ENCODE measurements at places on chromosomes 3 and 15.

- no peak for DNase-seq
Observed at GRCh38 chr15:67164401-67164791, 90.1 kb downstream of the AAGAB start.

GRCh38 chr15:70186152-70186551, 88.4 kb upstream of the TLE3 start:
- no peak for DNase-seq

DNA sequence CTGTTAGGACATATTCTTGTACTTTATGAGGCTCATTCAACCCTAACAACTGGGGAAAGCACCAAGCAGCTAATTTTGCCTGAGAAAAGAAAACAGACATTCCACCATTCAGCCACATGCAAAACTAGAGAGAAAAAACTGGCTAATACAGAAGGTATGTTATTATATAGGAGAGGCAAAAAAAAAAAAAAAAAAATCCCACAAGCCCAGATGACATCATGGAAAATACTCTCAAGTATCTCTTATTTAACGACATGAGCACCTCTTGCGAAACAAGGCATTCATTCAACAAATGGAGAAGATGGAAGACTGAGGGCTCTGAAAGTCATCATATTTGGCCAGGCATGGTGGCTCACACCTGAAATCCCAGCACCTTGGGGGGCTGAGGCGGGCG, 61.5 kb downstream of the PRICKLE2 start:
- DNase-seq: peak; percentile 43

- no peak for DNase-seq
Observed at GRCh38 chr15:87416591-87417257, 839.8 kb downstream of the NTRK3 start.

DNA sequence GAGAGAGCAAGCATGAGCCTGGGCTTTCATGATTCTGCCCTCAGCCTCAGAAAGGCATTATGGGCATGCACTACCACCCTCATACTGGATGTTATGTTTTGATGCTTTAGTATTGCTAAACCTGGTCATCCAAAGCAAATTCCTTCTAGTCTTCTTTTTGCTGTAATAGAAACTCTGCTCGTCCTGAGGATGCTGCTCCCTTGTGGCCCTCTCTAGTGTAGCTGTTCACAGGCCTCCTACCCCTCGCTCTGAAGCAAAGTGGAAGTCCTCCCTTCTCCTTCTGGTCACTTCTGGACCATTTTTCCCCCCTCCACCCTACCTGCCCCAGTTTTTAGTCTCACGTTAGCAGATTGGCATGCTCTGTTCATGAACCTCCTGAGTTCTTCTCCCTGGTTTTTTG, 22.9 kb upstream of the CCNL1 start:
- no peak for DNase-seq
